Anterior cingulate cortex (tissue), 58 donors: ENCODE measurements at places on chromosomes 11 and 22.

GRCh38 chr11:57586711-57587245 lies 10.7 kb upstream of the SERPING1 start:
- DNase-seq, result no peak

DNA sequence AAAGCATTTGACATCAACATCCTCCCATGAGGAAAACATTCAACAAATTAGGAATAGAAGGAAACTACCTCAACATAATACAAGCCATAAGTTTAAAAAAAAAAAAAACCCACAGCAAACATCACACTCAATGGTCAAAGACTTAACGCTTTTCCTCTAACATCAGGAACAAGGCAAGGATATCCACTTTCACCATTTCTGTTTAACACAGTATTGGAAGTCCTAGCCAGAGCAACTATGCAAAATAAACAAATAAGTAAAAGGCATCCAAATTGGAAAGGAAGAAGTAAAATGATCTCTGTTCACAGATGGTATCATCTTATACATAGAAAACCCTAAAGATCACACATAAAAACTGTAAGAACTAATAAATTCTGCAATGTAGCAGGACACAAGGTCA lies 13.1 kb downstream of the FXYD6 start:
- DNase-seq, result no peak

DNA sequence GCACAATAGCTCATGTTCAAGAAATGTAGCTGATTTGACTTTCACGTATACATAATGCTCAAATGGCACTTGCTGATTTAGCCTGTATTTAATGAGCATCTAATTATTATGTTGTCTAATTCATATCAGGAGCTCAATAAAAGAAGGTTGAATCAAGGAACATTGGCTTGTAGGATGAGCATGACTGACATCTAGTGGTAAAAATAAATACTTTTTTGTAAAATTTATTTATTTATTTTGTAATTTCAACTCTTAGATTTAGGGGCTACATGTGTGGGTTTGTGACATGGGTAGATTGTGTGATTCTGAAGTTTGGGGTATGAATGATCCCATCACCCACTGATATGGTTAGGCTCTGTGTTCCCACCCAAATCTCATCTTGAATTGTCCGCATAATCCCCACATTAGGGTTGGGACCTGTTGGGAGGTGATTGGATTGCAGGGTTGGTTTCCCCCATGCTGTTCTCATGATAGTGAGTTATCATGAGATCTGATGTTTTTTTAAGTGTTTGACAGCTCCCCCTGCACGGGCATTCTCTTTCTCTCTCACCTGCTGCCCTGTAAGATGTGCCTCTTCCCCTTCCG lies 1.7 kb upstream of the OR52E5 start:
- no peak for DNase-seq

DNA sequence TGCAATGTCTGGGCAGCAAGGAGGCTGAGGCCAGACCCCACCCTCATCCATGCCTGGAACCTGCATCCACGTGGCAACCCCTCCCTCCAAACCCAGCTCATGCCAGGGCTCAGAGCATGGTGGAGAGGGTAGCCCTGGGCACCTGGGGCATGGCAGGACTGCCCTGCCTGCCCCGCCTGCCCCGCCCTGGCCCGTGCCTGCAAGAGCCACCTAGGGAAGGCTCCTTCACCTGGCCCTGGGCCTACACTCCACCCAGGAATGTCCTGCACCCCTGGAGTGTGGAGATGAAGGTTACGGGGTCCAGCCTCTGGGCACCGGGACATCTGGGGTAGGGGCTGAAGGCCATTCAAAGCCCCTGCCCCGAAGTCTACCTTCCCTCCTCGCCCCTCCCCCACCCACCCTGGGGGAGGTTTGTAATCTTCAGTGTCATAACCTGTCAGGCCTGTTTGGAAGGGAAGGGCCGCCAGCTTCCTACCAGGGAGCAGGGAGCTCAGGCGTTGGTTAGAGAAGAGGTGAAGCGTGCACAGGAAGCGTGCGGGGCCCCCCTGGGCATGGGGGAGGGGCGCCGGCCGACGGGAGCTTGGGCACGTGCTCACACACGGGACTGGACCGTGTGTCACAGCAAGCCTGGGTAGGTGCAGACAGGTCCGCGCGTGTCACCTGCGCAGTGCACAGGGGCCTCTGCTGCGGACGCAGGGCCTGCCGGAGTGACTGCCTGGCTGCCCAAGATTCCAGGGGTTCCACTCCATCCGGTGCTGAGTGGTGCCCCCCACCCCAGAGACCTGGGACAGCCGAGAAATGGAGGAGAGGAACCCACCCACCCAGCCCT lies 30.7 kb upstream of the TH start:
- no peak for DNase-seq

GRCh38 chr11:59172345-59173079 lies 580 bp downstream of the DTX4 start:
- DNase-seq, result no peak

DNA sequence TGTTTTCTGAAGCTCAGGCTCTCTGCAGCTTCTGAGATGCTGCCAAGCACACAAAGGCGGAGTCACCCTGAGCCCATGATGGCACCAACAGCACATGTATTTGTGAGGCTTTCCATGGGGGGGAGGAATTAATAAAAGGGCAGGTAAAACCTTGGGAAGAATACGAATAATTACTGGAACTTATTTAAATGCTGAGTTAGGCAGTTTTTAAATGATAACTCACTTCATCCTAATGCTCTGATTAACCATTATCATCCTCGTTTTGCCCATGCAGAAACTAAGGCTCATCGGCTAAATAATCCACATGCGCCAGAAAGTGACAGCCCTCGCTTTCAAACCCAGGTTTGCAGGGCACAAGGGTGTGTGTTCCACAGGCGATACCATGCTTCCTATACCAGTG lies 35.4 kb downstream of the LARGE1 start:
- no peak for DNase-seq

DNA sequence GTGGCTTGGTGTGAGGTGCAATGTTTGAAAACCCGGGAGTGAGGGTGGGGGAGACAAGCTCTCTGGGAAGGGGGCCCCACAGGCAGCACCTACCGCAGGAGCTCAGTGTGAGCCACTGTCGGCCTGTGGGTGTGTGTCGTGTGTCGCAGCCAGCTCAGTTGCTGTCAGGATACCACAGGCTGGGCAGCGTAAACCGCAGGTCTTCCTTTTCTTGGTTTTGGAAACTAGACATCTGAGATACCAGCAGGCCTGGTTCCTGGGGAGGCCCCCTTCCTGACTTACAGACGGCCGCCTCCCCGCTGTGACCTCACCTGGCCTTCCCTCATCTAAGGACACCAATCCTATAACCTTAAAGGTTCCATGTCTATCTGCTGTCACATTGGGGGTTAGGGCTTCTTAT lies 19.4 kb downstream of the IRF7 start:
- no peak for DNase-seq

DNA sequence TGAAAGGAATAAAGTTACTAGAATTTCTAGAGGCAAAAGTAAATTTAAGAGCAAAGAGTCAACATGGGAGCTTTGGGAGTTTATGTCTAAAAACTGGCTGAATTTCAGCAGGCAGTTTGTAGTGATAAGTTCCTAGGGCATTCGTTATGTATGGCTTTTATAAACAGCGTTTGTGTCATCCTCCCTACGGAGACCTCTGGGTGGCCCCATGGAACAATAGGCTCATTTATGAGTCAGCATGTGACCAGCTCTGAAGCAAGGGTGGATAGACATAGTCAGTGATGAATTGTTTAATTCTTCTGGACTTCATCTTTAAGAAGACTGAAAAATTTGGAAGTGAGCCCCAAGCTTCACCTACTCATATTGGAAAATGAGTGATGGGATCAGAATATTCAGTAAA lies 37.1 kb downstream of the SVIP start:
- DNase-seq, result no peak

DNA sequence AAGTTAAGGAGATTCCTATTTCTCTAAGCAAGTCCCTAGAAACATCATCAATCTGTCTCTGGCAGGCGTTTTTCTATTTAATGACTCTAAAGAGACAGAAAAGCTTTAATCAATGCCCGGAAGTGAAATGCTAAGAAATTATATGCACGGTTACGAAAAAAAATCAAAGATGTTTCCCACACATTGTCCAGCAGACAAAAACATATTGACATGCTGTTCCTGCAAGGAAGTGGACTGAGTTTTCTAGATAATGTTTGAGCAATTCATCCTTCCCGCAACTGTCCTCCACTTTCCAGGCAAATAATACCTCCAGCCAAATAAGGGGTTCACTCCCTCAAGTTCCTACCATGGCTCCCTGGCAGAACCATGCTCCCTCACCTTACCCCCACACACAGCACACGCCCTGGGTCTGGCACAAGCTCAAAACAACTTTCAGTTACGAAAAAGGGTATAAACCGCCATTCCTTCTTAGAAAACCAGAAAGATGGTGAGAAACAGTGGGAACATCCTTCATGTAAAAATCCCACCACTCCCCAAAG lies 29.6 kb downstream of the GALNT18 start:
- no peak for DNase-seq

- no peak for DNase-seq
Measured at GRCh38 chr11:62918531-62918930, 2.6 kb downstream of the CHRM1 start.

DNA sequence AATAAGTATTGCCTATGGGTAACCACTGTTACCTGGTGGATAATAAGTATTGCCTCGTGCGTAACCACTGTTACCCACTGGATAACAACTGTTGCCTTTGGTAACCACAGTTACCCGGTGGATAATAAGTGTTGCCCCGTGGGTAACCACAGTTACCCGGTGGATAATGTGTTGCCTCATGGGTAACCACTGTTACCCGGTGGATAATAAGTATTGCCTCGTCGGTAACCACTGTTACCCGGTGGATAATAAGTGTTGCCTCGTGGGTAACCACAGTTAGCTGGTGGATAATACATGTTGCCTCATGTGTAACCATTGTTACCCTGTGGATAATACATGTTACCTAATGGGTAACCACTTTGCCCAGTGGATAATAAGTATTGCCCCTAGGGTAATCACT lies 9.8 kb upstream of the NXPE4 start:
- no peak for DNase-seq

DNA sequence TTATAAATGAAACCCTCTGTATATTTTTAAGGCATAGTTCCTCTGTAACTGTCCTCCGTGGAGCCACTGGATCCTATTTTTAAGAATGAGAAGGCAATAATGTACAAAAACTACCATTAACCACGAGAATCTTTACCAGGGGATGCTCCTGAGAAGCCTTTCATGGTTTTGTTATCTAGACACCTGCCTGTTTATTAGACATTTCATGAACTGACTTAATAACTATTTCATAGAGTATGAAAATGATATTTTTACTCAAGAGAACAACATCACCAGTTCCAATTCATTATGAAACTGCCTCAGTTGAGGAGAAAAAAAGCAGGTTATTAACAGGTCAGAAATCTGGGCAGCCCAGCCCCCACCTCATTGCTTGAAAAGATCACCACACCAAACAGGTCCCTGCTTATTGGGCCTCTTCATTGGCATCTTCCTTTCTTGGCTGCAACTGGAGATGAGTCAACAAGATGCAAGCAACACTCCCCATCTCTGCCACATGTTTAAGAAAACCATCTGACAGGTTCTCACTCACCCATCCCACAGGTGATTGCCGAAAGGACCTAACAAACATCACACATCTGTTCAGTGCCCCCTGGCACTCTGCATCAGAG lies 27.8 kb downstream of the ETS1 start:
- no peak for DNase-seq

DNA sequence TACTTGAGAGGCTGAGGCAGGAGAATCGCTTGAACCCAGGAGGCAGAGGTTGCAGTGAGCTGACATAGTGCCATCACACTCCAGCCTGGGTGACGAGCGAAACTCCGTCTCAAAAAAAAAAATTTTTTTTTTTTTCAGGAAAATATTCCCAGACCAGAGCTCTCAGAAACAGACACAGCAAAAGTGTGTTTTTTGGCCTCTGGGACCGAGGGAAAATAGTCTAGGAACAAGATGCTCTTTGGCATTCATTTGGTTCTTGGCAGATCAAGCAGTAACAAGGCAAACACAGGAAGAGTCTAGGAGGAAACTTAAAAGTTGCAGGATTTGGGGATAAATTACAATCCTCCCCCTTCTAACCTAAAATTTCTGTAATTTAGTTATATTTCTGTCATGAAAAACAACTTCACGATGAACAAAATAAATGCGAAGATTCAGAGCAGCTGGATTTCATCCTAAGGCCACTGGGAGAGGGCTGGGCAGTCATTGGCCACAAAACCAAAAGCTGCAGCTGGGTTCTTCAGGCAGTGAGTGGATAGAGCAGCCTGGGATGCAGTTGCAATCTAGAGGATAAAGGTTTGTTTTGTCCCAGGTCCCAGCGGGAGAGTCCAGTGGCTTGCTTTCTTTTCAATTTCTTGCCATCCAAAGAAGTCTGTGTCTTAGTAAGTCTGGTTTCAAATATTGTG lies 19.7 kb downstream of the ATG16L2 start:
- no peak for DNase-seq

DNA sequence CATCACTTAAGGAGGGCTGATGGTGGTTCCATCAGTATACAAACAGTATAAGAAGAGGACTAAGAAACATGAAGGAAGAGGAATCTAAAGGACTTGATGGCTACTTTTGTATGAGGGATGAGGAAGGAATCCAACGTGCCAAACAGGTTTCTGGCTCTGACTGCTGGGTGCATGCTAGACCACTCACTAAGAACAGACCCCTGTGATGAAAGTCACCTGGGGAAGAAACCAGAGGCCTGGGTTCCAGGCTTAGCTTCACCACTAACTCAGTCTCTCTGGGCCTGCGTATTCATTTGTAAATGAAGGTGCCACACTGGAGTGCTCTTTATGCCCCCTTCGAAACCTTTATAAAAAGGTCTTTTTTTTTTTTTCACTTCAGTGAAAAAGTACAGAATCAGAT lies 55.1 kb downstream of the AAMDC start:
- DNase-seq, result no peak

DNA sequence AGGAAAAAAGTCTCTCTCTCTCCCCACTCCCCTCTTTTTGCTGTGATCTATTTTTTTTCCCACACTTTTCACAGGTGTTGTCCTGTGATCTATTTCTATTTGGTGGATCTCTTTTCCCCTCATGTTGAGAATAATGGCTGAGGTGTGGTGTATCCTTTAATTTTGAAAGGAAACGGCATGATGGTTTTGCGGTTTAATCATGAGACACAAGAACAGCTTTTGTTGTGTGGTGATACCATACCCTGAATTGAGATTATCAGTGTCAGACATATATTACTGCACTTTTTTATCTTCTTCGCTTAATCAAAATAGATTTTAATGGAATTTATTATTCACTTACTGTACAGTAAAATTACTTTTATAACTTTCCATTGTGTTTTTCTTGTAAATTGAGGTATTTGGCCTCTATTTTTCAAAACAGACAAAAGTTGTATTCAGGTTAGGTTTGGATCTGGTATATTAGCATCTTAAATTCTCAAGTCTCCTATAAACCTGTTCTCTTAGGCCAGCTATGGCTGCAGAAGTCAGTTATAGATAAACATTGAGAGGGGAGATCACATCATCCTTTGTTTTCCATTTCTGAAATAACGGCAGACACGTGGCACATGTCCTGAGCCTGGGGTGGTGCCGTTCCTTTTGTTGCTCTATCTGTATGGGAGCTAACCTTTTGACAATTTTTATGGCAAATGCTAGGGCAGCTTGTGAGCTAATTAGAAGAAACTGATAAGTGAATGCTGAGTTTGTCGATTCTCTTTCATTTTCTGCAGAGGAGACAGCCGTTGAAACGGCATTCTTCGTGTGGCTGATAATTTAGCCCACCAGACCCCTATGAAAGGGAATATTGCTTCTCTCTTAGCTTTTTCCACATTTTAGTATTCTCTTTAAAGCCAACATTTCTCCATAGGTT lies 25.8 kb downstream of the NF2 start:
- no peak for DNase-seq
